ENCODE measurements at places on chromosomes 2 and 18.

GRCh38 chr2:145055651-145056050 lies 535.7 kb upstream of the ZEB2 start:
- no peak for DNase-seq

DNA sequence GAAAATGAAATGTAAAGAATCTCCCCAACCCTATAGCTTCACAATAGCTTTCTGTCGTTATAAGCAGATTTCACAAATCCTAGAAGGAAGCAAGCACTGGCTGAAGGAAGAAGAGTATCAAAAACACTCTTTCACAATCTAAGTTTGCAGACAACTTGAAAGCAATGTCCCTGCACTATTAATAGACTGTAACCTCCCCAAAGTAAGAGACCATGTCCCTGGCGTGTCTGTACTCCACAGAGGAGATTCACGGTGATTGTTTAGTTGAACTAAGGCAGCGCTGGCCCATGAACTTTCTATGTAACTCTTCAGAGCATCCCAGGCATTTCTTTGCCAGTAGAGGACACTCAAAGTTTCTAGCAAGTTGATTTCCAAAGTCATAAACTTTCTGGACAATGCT lies 128.0 kb upstream of the HNRNPA3 start:
- DNase-seq, result no peak

DNA sequence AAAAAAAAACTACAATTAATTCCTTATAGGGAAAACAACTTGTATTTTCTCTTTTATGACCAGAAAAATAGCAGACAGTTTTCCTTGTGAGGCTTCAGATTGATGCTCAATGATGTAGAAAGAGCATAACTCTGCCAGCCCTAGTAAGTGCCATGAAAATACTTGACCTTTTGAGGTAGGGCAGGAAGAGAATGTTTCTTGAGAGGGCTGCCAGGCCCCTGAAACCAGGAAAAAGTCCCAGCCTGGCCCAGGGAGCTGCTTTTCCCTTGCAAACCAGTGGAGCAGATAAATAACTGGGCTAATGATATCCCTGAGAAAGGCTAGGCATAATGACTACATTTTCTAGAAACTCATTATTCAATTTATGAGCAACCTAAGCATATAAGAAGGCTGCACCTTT lies 126.8 kb downstream of the SLC8A1 start:
- no peak for DNase-seq

DNA sequence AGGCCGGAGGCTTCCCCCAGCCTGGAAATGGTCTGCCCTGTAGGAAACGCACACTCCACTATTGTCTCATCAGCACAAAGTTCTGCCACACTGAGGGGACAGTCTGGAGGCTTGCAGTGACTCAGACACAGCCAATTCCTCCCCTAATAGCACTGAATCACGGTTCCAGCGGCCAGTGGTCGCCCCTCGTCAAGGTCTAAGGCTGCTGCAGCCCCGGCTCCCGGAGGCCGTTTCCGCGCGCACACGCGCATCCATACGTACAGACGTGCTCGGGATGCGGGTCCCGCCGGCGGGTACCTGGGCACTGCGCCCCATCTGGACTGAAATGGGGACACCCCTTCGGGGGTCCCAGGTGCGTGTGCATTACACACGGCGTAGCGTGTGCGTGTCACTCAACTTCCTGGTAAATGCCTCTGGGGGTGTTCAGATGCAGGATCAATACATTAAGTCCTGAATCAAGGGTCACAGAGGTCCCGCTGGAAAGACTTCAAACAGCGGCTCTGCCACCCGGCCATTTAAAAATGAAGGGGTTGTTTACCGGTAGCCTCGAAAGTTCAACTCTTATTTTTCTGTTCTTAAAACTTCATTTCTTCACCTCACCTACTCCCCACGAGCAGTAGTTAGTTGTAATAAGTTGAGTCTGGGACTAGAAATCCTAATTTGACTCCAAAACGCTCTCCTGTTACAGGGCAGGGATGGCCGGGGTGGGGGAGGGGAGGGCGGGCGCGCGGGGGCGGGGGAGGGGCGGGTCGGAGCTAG lies 572 bp upstream of the ZNF516 start:
- peak; percentile 68 for DNase-seq

DNA sequence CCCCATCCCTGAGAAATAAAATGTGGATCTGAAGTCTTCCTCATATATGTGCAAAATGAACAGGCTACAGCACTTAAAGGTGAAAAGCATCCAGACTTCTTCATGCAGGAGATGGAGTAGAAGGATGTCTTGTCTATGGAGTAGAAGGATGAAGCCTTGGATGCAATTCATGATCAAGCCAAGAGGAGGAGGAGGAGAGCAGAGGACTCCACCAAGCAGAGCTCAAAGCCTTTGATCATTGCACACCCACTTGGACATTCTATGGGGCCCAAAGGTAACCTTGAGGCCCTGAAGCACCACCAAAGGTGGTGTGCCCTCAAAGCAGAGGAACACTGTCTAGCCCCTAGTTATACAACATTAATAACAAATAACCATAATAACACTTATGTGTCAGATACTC lies 17.3 kb downstream of the ACMSD start:
- no peak for DNase-seq
